ENCODE measurements at places on chromosomes 5 and 9.

GRCh38 chr5:74052441-74053221 is 426.6 kb downstream of the ARHGEF28 start:
- DNase-seq = no peak

DNA sequence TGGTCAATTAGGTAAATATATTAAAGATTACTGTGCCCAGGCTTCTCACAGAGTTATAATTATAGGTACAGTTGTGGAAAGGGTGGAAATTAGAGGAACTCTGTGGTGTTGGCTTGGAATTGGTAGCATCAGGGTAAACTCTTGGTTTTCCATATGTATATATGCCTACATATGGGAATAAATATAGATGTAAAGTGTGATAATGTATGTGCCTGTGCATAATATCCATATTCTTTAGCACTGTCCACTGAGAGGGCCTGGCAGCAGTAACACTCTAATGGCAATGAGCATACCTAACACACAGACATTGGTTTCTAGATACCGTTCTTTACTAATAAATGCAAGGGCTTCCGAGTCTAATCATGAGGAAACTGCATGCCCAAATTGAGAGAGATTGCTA is 4.0 kb upstream of the PTPDC1 start:
- no peak for DNase-seq

GRCh38 chr5:79872291-79872690 is 118.8 kb downstream of the MTX3 start:
- DNase-seq = no peak

DNA sequence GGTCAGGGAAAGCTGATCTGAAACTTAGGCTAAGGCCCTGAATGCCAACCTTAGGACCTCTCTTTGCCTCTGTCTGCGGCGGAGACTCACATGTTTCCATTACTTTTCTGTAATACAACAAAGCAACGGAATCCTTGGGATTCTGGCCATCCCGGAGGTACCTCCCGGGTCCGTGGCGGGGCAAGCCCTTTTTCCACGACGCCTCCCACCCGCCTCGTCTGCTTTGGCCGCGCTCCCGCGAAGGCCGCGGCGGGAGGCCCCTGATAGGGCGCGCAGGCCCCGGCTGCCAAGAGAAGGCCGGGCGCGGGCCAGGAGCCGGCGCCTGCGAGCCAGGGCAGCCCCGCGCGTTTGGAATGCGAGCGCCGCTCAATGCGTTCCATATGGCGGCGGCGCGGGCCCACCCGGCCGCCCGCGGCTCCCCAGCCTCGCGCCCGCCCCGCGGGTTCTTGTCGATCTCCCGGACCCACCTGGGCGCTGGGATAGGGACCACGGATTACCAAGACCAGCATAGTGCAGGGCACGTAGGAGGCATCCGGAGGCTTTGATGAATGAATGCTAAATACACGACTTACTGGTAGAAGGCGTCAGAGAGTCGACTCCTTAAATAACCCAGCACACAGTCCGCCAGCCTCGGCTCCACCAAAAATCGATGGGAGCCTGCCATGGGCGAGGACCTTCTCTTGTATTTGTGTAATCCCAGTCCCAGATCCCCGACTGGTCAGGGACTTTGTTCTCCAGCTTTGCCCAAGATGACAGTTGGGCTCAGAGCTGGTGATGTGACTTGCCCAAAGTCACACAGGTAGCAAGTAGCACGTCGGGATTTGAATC is 17.5 kb upstream of the PHF19 start:
- DNase-seq = no peak

GRCh38 chr9:72271613-72272478 is 93.2 kb downstream of the ZFAND5 start:
- DNase-seq = no peak

GRCh38 chr5:50968356-50969149 is 302.1 kb downstream of the PARP8 start:
- no peak for DNase-seq

GRCh38 chr5:175854231-175855040 is 16.9 kb upstream of the CPLX2 start:
- no peak for DNase-seq

GRCh38 chr9:35619800-35620158 is 1.6 kb upstream of the CD72 start:
- DNase-seq = no peak

DNA sequence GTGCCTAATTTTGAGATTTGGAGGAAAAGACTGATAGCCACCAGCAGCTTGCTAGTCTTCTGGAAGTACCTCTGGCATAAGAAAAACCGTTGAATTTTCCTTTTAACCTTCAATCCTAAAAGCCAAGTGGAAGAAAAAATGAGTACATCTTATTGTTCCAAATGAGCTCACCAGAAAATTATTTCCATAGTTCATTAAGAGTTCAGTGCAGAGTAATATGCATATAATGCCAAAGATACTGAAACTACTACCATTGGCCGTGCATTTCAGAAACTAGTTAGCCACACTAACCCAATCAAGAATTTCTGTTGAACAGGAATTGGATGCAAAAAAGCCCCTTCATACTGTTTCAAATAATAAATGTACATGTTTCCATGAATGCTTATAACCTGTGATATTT is 607.9 kb downstream of the KCTD16 start:
- no peak for DNase-seq

GRCh38 chr9:131238402-131239021 is 37.8 kb downstream of the FAM78A start:
- DNase-seq = no peak

DNA sequence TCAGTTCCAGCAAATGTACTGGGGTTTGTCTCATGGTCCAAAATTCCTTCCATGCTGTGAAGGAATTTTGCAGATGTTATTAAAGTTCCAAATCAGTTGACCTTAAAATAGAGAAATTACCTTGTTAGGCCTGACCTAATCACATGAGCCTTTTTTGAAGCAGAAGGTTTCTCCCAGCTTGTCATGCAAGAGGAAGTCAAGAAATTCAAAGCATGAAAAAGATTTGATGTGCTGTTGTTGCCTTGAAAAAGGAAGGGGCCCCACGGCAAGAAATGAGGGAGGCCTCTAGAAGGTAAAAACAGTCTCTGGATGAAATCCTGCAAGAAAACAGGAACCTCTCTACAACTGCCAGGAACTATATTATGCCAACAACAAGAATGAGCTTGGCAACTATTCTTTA is 24.2 kb upstream of the HAPLN1 start:
- DNase-seq = no peak

Measured in pulmonary artery endothelial cell (primary cell).